Head of caudate nucleus (tissue), 42 donors: ENCODE measurements at places on chromosomes 5 and 9.

DNA sequence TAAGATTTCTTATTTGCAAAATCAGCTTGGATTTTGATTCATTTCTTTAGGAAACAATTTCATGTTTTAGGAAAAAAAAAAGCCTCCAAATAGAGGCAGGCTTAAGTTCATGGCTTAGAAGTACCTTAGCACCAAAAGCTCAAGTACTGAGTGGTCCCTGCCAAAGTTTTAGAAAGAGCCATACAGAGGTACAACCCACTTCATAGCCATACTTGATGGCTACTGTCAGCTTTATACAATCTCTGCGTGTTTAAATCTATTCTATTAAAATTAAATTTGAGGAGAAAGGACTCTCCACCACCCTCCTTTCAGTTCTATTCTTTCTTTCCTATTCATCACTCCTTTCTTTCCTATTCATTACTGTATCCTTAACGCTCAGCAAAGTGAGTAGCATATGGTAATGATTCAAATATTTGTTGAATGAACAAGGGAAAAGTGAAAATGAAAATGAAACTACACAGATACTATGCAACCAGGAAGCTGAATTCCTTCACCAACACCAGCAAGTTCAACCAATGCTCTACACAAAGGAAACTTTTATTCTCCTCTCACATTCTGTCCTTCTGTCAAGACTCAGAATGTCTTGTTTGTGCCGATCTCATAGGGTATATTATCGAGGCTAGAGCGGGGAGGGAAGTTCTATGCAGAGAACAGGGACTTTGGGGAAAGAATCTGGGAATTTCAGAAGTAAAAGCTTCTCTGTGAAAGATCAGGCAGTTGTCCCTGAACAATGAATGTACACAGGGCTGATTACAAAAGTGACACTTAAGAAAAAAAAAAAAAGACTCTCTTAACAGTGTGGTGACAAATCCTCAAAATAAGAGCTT, 138.6 kb upstream of the SPEF2 start:
- no peak for DNase-seq

DNA sequence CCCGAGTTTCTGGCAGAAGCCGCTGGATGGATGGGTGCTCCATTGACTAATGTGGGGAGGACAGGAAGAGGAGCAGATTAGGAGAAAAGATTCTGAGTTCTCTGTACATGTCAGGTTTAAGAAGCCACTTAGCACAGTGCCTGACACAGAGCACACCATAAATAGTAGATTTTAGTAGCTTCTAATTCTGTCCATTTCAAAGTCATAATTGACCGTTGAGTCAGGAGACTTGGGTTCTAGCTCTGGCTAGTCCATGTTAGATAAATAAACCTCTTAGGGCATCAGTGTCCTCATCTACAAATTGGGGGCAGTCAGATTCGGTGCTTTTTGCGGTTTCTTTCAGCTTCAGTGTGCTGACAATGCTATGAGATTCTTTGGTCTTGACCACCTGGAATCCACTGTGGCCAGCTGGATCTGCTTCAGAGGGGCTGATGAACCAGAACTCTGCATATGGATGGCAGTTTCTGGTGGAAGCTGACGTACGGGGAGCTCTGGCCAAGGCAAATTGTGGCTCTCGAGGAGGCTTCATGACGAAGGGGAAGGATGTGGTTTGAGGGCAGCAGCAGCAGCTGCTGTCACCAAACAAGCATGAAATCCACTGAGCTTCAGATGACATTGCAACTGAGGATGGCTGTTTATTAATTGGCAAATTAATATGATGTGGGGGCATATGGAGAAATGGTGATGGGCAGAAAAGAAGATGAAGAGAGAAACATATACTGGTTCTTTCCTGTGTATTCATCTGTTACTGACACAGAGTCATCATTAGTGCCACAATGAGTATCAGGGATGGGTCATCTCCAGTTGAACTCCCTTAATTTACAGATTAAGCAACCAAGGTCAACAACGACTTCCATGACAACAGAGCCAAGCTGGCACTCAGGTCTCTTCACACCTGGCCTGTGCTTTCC, 134.4 kb downstream of the AOPEP start:
- DNase-seq, result no peak

- DNase-seq, result no peak
Observed at GRCh38 chr9:16105168-16106020, 552.6 kb downstream of the CCDC171 start.

- DNase-seq, result no peak
Observed at GRCh38 chr9:136518623-136519022, 27.2 kb downstream of the NOTCH1 start.

GRCh38 chr9:2087500-2088313, 72.6 kb downstream of the SMARCA2 start:
- DNase-seq, result no peak

DNA sequence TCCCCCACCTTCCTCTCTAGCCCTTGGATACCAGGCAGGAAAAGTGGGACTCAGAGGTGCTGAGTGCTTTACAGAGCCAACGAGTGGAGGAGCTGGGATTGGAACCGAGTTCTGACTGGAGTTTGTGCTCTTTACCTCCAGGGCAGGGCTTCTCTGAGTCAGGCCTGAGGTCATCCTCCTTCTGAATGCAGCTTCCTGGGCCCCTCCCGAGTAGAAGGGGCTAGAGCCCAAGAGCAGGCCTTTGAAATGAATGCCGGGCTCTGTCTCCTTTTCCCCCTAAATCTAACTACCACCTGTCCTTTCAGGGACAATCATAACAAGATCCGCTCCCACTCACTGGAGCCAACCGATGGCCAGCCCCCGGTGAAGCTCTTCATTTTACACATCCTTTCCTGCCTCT, 12.7 kb downstream of the PTGES start:
- no peak for DNase-seq

- no peak for DNase-seq
Observed at GRCh38 chr5:164266571-164266970, 761.2 kb downstream of the MAT2B start.

GRCh38 chr5:76450054-76450453, 47.0 kb downstream of the IQGAP2 start:
- DNase-seq, result no peak
